Spleen (tissue), 13 donors: ENCODE measurements at places on chromosomes 5 and 9. TPM values are rescaled to one million over a fixed set of nuclear protein-coding genes. Genes with fewer than 3 reads are reported as not detected.

Gene NTMT1
- 24.8 TPM for polyA plus RNA-seq

DNA sequence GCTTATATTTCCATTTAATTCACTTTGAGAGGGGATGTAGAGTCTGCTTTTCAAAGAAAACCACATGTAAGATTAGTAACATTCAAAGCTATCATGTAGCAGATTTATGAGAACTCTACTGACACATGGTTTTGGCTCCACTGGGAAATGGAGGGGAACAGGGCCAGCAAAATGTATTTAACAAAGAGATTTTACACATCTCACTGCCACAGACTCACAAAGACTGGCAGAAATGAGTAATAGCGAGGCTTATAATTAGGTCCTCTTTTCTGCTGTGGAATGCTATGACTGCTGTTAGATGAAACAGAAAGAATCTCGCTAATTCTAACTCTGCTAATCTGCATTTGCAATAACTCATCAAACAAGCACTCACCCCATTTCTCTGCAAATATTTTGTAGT, 4.5 kb downstream of the DAP start:
- no peak overlapping the region for H3K4me3 ChIP-seq
- H3K27ac ChIP-seq, result no peak overlapping the region
- H3K36me3 ChIP-seq, result peaks cover 20% of the 10 kb centered on the region
- peaks cover 48% of the 10 kb centered on the region for H3K4me1 ChIP-seq
- no peak for DNase-seq

Gene C6
- polyA plus RNA-seq, result 0.17 TPM

DNA sequence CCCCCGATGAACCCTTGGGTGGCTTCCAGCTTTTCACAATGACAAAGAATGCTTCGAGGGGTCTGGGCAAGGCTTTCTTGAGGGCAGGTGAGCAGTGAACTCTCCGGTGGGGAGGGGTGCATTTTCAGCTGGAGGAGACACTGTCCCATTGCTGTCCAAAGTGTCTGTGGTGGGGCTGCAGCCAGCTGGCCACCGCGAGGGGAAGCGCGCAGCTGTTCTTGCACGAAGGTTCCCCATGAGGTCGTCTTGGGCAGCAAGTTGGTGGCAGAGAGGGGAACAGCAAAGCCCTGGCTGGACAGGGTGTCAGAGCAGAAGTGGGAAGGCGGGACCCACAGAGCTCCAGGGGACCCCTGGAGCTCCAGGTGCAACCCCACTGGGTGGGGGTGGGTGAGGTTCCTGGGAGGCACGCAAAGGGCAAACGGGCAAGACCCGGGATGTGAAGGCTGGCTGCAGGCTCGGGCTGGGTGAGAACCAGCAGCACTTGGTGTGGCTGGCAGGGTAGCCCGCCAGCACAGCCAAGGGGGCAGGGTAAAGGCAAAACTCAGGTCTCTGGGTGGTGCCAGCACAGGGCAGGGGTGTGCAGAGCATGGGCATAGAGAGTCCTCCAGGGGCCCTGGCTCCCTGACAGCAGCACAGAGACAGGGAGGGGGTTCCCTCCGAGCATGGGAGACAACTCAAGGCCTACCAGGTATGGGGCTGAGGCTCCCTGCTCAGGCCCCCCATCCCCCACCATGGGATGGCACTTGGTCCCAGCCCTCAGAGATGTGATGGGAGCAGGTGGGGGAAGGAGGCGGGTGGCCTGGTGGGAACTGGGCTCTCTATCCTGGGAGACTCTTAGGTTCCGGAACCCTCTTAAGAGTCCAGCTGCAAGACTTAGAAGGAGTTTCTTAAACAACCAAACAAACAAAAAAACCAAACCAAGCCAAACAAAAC, 26.6 kb downstream of the TSPAN17 start:
- H3K4me3 ChIP-seq, result no peak overlapping the region
- peak; percentile 59 for DNase-seq
- peaks cover 85% of the 10 kb centered on the region for H3K27me3 ChIP-seq
- H3K27ac ChIP-seq, result no peak overlapping the region

GRCh38 chr5:146399481-146399880, 47.7 kb upstream of the TCERG1 start:
- no peak overlapping the region for H3K27ac ChIP-seq
- no peak for DNase-seq
- no peaks in the 10 kb centered on the region for H3K36me3 ChIP-seq
- peaks cover 23% of the 10 kb centered on the region for H3K27me3 ChIP-seq
- no peaks in the 10 kb centered on the region for H3K4me1 ChIP-seq
- H3K4me3 ChIP-seq, result no peak overlapping the region

DNA sequence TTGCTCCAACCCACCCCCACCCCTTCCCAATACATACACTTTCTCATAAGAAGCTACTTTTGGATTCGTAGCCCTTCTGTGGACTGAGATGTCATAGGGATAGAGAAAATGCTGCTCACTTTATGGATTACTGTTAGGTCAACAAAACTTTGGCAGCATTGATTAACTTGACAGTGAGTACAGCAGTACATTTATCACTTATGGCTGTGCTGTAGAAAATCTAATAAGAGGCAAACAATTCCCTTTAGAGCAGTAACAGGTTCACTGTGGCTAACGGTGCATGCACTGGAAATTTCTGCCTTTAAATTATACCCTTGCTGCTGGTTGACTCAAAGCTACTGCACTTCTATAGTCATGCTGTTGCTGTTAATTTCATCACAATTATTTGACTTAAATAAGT, 59.2 kb downstream of the PPIC start:
- no peak overlapping the region for H3K27ac ChIP-seq

Gene DBH
- polyA plus RNA-seq, result 0.03 TPM

DNA sequence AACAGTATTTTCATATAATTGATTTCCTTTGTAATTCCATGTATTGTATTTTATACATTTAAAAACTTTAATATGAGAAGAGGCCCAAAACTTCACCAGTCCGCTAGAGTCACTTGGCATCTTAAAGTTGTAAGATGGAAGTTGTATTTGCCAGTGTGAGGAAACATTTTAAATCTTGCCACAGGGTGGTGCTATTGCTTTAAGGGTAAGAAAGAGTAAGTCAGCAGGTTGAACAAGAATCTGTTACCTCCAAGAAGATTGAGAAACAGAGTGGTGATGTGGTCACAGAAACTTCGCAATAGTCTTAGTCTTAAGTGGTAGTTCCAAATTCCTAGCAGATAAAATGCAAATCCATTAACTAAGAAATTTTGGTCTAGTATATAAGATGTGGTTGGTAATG, 39.8 kb upstream of the RANBP6 start:
- H3K27ac ChIP-seq, result no peak overlapping the region
- DNase-seq, result no peak

- no peak for DNase-seq
- no peak overlapping the region for H3K27ac ChIP-seq
- H3K27me3 ChIP-seq, result no peaks in the 10 kb centered on the region
- H3K36me3 ChIP-seq, result no peaks in the 10 kb centered on the region
- H3K4me3 ChIP-seq, result no peak overlapping the region
Measured at GRCh38 chr9:133892193-133892920, 99.8 kb downstream of the VAV2 start.

Gene CCL27
- not detected for polyA plus RNA-seq

GRCh38 chr9:25519286-25519685, 159.0 kb downstream of the TUSC1 start:
- H3K27me3 ChIP-seq, result no peaks in the 10 kb centered on the region
- no peak overlapping the region for H3K4me3 ChIP-seq
- no peaks in the 10 kb centered on the region for H3K4me1 ChIP-seq
- H3K27ac ChIP-seq, result no peak overlapping the region
- no peak for DNase-seq

- no peak overlapping the region for H3K4me3 ChIP-seq
- no peak for DNase-seq
- H3K27me3 ChIP-seq, result no peaks in the 10 kb centered on the region
- H3K36me3 ChIP-seq, result no peaks in the 10 kb centered on the region
- H3K4me1 ChIP-seq, result no peaks in the 10 kb centered on the region
- H3K27ac ChIP-seq, result no peak overlapping the region
Measured at GRCh38 chr9:20189871-20190270, 401.0 kb upstream of the SLC24A2 start.

Gene CCDC69
- polyA plus RNA-seq, result 39.3 TPM

GRCh38 chr5:130526708-130527107, 622.4 kb downstream of the CHSY3 start:
- no peak overlapping the region for H3K27ac ChIP-seq
- no peaks in the 10 kb centered on the region for H3K36me3 ChIP-seq
- no peaks in the 10 kb centered on the region for H3K27me3 ChIP-seq
- H3K4me3 ChIP-seq, result no peak overlapping the region
- H3K4me1 ChIP-seq, result no peaks in the 10 kb centered on the region
- DNase-seq, result no peak

Gene OLFM1
- polyA plus RNA-seq, result 5.9 TPM

DNA sequence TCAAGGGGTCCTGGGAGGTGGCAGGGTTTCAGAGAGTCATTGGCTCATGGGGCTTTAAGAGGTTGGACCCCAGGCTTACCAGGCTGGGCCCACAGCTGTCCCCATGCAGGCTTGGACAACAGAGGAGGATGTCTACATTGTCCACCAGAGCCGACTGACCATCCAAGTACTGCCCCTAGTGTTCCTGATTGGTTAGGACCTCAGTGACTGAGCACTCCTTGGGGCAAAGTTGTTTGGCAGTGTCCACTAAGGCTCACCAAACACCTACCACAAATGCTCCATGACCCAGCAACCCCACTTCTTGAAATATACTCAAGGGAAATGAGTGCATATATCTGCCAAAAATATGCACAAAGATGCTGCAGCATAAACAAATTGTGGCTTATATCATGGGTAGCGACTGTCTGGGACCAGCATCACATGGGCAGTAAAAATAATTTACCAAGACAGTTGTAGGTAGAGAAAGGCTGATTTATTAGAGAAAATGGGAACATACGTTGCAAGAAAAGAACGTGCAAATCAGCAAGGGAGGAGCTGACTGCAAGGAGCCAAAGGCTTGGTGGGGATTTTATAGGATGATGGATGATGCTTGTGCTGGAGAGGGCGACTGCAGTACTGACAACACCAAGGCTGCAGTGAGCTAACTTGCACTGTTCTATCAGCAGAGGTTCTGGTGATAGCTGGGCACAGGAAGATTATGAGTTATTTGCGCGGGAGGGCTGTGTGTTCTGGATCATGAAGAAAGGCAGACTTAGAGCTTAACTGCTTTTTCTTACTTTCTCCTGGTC, 265.2 kb downstream of the GADD45G start:
- no peak overlapping the region for H3K27ac ChIP-seq
- H3K4me1 ChIP-seq, result peaks cover 5% of the 10 kb centered on the region
- no peak overlapping the region for H3K4me3 ChIP-seq
- H3K27me3 ChIP-seq, result no peaks in the 10 kb centered on the region

Gene F2RL2
- polyA plus RNA-seq, result 0.06 TPM

Gene FAM221B
- polyA plus RNA-seq, result not detected
